ENCODE measurements at places on chromosomes 5 and 9. TPM values are rescaled to one million over a fixed set of nuclear protein-coding genes. Genes with fewer than 3 reads are reported as not detected.

The CNTLN gene
- total RNA-seq: 7.4 TPM

The DPYSL3 gene
- 52.8 TPM for total RNA-seq

The PCDHB7 gene
- total RNA-seq: 2.8 TPM

GRCh38 chr5:122779451-122779850 lies 4.6 kb downstream of the SNX2 start:
- no peak overlapping the region for H3K27ac ChIP-seq
- no peaks in the 10 kb centered on the region for H3K36me3 ChIP-seq
- DNase-seq: no peak
- H3K4me3 ChIP-seq: no peak overlapping the region
- H3K4me1 ChIP-seq: peaks cover 24% of the 10 kb centered on the region
- H3K27me3 ChIP-seq: no peaks in the 10 kb centered on the region

DNA sequence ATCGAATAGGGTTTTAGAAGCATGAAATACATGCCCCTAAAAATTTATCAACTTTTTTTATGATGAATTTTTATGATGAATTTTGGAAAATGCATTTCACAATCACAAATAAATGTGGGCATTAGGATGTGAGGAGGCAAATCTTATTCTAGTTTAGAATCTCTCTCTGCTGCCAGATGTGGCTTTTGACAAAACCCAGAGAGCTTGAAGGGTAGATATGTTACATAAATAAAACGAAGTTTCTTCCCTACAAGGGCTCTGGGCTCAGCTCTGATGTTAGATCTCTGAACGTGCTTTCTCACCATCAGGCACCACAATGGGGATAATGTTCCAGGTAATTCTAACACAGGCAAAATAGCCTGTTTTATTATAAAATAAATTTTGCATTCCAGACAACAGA lies 102.3 kb upstream of the ADAMTSL1 start:
- no peaks in the 10 kb centered on the region for H3K36me3 ChIP-seq
- DNase-seq: no peak
- H3K4me3 ChIP-seq: no peak overlapping the region
- H3K4me1 ChIP-seq: no peaks in the 10 kb centered on the region

- H3K27ac ChIP-seq: no peak overlapping the region
- no peaks in the 10 kb centered on the region for H3K36me3 ChIP-seq
- no peak overlapping the region for H3K4me3 ChIP-seq
- no peaks in the 10 kb centered on the region for H3K27me3 ChIP-seq
- DNase-seq: no peak
Measured at GRCh38 chr9:136031741-136032730, 63.1 kb downstream of the NACC2 start.

- H3K27me3 ChIP-seq: no peaks in the 10 kb centered on the region
- peaks cover 12% of the 10 kb centered on the region for H3K4me1 ChIP-seq
- no peak overlapping the region for H3K4me3 ChIP-seq
- no peaks in the 10 kb centered on the region for H3K36me3 ChIP-seq
- no peak overlapping the region for H3K27ac ChIP-seq
Measured at GRCh38 chr5:146213210-146213826, 9.9 kb downstream of the RBM27 start.

All from upper lobe of right lung (tissue), 1 donor.